ENCODE measurements at places on chromosomes 5 and 9.

DNA sequence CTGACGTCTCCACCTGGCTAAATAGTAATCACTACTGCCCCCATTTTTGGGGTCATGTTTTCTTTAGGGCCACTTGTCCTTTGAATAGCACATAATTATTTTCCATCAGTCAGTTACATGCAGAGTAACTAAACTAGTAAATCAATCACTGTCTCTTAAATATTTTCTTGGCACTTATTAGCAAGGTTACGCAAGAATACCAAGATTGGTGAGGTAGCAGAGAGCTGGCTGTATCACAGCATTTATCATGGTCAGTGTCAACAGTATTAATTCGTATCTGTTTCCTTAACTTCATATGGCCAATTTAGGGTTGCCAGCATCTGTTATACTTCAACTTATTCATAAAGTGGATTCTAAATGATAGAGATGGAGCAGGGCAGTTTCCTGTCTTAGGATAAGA, 346.8 kb upstream of the FAM174A start:
- DNase-seq: no peak

DNA sequence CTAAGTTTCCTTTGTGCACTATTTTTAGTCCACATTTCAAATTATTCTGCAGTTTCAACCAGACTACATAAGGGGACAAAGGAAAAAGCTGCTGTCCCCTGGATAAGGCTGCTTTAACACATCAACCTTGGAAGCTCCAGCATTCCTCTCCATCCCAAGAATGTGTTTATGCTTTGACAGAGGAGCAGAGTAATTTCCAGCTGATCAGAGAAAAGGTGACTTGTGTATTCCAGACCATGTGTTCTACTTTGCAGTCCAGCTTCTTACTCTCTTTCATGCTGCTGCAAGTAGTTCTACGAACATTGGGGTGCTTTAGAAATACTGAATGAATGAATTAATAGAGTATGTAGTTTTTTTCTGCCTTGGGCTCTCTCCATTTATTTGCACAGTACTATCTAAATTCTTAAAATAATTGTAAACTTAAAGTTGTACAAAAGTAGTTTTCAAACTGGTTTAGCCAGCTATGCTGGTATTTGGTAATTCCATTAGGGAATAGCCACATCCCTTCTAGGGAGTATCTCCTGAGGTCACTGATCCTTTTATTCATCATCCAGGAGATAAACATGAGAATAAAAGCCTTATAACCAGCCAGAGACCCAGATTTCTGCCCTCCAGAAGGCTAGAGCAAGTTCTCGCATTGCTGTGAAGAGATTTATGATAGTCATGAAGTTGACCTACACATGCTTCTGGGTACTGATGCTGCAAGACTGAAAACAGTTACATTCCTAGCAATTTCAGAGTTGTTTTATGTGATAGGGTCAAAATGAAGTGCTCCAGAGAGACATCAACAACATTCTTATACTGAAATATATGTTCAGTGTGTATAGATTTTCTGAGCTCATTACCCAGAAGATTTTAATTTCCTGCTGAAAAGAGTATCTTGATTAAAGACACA, 215.2 kb downstream of the COMMD10 start:
- no peak for DNase-seq

- no peak for DNase-seq
Observed at GRCh38 chr9:112059145-112059965, 115.7 kb downstream of the SUSD1 start.

DNA sequence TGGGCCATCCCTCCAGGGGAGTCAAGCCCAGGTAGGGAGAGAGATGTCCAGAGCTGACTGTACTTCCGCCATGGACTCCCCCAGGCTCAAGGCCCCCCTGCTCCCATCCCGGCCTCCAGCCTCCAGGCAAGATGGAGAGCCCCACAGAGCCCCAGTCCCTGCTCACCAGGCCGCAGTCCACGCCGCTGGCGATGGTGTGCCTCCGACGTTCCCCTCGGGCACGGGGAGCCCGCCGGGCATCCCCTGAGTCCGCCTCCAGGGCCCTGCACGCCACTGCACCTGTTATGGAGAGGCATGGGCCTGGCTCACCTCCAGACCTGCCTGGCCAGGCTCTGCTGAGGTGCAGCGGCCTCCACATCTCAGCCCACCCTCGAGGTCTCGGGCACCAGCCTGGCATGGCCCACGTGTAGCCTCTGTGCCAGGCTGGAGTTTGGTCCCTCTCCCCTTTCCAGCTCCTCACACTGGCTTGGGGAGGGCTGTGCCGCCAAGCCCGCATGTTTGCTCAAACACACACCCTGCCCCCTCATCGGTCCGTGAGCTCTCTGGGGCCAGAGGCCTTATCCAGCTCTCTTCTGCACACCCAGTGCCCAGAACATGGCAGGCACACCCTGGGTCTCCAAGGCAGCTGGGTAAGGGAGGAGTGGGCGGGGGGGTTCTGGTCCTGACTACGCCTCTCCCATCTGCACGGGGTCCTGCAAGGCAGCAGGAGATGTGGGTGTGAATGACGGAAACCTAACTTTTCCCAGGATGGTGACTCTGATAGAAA, 4.1 kb downstream of the SAPCD2 start:
- no peak for DNase-seq

- DNase-seq: no peak
Observed at GRCh38 chr5:51225789-51226742, 157.2 kb upstream of the ISL1 start.

DNA sequence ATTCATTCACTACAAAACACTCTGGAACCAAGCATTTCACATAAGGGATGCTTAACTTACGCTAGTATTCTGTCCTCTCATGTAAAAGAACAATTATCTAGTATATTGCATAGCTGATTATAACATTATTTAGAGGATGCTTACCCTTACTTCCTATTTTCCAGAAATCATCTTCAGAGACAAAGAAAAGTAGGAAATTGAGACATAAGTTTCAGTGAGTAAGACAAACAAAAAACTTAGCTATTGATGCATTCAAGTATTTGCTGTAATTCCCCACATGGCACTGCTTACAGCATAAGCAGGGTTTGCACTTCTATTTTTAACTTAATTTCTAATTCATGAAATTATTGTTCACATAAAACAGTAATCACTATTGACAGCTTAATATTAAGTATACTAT, 104.8 kb upstream of the SREK1 start:
- DNase-seq: no peak

DNA sequence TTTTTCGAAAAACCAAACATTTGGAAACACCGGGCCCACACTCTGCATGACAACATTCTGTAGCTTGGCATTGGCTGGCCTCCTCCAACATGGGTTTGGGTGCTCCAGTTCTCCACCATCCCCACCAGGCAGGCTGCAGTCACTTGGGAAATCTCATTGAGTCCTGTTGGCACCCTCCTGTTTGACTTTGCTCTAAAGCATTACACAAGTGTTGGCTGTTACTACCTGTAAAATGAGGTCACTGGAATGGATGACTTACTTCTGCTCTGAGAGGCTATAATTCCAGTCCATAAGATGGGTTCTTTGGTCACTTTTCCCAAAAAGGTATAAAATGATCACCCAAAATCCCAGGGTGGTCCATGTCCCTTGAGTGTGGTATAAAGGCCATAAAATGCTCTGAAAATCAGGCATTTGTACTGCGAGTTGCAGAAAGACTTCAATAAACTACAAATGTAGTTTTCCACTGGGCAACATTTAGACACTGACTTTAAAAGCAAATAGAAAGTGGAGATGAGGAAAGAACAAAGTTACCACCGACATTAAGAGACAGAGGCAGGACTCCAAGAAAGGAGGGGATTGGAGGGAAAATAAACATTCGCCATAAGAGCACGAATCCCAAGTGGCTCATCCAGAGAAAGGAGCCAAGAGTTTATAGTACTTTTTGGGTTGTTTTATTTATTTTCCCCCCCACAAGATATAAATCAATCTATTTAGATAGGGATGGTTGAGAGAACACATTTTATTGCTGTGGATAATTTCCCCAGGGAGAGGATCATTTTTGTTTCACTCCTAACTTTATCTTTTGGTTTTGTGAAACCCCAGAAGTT, 295.1 kb downstream of the TLE1 start:
- DNase-seq: no peak

GRCh38 chr9:133463234-133463863, 3.6 kb downstream of the CACFD1 start:
- no peak for DNase-seq

GRCh38 chr9:88722753-88723152, 187.8 kb downstream of the NXNL2 start:
- no peak for DNase-seq

GRCh38 chr5:118580949-118581348, 407.4 kb downstream of the DTWD2 start:
- no peak for DNase-seq

DNA sequence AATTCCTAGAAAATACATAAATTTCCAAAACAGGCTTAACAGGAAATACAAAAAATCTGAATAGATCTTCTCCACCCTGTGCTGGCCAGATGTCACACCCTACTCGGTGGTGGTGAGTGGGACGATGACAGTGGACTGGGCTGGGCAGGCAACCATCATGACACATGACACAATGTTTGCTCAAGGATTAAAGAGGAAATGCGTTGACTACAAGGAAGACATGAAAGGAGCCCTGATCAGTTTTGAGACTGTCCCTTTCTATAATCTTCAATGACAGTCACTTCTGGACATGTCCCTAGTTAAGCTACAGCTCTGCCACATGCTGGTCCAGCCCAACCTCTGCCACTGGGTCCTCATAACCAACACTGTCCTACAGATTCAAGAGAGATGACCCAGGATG, 99.8 kb downstream of the ZDHHC21 start:
- DNase-seq: no peak

DNA sequence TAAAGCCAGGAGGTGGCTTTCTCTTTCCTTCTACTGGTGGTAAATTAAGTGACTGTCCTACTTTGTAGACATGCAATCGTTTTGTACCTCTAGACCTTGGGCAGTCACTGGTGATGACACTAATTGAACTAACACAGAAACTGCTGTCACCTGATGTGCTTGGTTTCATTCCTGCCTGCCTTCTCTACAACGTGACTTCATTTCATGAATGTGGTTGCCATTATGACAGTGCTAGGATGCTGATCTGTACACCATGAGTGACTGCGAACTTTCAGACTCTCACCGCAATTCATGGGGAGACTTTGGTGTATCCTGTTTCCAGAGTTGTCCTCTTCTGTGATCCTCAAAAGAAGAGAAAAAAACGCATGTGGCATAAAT, 47.5 kb downstream of the UBE2QL1 start:
- no peak for DNase-seq

DNA sequence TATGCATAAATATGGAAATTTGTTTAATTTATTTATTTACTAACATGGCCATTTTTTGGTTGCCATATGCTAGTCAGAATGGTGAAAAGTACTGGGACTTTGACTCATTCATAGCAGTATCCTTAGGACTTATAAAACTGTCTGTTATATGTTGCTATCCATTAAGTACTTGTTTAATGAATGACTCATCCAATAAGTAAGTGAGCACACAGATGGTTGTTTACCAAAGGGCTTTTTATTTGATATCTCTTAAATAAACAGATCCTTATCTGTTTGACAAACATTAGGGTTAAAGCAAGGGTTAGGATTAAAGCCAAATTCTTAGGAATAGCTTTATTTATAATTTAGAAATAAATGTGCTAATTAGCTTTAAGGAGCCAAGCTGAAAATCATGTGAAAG, 183.4 kb downstream of the FBXO4 start:
- DNase-seq: no peak

DNA sequence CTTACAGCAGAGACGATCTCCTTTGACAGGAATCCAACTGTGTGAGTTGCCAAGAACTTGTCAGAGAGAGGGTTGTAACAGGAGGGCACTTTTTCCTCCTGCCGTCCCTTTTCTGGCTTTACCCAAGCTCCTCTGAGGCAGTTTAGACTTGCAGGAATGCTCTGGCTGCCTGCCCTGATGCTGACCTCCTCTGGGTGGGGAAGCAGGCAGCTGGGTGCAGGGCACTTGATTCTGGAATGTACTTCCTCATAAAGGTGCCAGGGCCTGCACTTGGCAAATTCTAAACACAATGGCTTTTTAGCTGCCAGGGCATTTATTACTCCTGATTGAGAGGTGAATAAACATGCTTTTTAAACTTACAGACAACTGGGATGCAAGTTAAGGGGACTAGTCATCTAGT, 190.4 kb downstream of the EPB41L4A start:
- no peak for DNase-seq

GRCh38 chr9:106304401-106304920, 558.5 kb upstream of the ZNF462 start:
- no peak for DNase-seq

DNA sequence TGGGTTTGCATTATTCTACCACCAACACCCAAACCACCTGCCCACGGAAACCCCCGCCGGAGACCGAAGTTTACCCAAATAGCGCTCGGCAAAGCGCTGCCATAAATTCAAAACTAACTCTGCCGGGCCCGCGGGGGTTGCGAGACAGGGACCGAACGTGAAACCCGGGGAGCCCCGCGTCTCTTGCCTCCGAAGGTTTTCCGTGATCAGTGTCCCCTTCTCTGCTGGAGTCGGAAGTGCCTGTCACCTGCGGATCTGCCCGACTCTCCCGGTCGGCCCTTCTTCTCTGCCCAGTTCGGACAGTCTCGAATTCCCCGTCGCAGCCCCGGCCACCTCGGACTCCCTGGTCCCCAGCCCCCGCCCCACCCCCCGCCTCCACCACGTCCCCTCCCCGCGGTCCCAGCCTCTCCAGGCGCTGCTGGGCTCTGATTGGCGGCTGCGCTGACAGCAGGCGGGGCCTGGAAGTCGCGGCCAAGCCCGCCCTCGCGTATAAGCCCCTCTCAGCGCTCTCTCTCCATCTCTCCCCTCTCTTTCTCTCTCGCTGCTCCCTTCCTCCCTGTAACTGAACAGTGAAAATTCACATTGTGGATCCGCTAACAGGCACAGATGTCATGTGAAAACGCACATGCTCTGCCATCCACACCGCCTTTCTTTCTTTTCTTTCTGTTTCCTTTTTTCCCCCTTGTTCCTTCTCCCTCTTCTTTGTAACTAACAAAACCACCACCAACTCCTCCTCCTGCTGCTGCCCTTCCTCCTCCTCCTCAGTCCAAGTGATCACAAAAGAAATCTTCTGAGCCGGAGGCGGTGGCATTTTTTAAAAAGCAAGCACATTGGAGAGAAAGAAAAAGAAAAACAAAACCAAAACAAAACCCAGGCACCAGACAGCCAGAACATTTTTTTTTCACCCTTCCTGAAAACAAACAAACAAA, at the start of gene RORB:
TSS of gene RORB (plus strand) at position 517 of the 929 bp plus-strand sequence. CDS start 642 bp downstream, outside the sequence.
- DNase-seq: peak; percentile 14

GRCh38 chr5:124783794-124784193, 37.4 kb upstream of the ZNF608 start:
- no peak for DNase-seq

GRCh38 chr9:4137234-4137633, 162.6 kb downstream of the GLIS3 start:
- no peak for DNase-seq

Measured in central memory CD4-positive, alpha-beta T cell (primary cell).